ENCODE measurements at places on chromosomes 3 and 15.
A peak's percentile ranks its signal among the peaks of the same experiment; 100 is the strongest.

GRCh38 chr15:71800835-71801745, 9.3 kb upstream of the NR2E3 start:
- no peak for DNase-seq

GRCh38 chr15:79432345-79433275, 474 bp downstream of the MINAR1 start:
- no peak for DNase-seq

GRCh38 chr3:100400419-100400779, 490 bp downstream of the TOMM70 start:
- DNase-seq = peak; percentile 36

- no peak for DNase-seq
Measured at GRCh38 chr3:43001094-43001553, 22.0 kb downstream of the GASK1A start.

DNA sequence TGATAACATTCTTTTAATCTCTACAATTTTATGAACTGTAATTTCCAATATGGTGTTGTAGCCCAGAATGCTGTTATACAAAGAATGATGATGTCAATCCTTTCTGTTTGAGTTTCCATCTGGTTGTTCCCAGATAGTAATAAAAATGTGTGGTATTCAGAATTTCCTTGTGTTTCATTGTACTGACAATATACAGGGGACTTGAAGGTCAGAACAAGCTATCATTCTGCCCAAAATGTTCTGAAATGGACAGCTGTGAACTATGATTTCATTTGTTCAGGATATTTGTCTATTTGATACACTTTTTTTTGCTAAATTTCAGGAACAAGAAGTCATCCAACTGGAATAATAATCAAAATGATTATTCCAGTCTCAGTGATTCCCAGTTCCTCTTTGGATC, 40.8 kb downstream of the C3orf62 start:
- no peak for DNase-seq

DNA sequence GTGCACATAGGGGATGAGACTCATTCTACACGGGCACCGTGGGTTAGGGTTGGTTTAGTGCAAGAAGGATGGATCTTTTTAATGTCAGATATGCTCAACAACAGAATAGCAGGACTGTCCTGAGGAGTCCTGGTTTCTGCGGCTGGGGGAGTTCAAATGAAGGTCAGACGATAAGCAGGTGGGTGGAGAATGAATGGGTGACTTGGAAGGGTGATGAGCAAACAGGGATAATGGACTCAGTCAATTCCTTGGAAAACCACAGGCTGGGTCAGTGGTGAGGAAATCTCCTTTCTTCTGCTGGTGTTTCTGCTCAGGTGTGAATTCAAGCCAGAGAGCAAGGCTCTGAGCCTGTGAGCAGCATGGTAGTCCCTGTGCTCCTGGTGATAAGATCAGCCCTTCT, 59.9 kb downstream of the MESD start:
- DNase-seq = no peak

DNA sequence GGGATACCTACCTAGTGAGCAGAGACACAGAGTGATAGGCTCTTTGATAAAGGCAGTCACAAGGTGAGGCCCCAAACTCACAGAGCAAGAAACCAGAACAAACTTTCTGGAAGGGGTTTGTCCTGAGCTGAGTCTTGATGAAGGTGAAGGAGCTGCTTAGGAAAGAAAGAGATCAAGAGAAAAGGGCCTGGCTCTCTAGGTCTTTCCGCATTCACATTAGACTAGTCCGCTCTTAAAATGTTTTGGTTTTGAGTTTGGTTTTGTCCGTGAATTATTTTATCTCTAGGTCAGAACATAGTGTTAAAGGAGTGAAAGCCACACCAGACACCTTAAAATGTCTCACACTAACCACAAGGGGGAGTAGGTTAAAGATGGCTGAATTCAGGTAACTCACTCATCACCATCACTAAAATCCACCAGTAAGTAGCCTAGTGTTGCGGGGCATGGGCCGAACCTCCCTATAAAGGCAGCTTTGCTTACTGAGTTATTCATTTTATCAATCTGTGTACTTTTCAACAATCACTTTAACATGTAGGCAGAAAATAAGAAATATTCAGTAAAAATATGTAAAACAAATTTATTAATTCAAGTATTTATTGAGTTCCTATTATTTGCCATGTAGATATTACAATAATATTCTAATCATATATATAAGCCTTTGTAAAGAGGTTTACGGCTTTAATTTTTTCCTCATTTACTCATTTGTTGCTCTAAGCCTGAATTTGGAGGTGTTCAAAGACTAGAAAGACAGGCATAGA, 121.5 kb upstream of the TSC22D2 start:
- DNase-seq = no peak

GRCh38 chr3:45565342-45565741, 29.2 kb upstream of the LIMD1 start:
- no peak for DNase-seq

- no peak for DNase-seq
Measured at GRCh38 chr3:177610686-177611633, 413.7 kb upstream of the TBL1XR1 start.

DNA sequence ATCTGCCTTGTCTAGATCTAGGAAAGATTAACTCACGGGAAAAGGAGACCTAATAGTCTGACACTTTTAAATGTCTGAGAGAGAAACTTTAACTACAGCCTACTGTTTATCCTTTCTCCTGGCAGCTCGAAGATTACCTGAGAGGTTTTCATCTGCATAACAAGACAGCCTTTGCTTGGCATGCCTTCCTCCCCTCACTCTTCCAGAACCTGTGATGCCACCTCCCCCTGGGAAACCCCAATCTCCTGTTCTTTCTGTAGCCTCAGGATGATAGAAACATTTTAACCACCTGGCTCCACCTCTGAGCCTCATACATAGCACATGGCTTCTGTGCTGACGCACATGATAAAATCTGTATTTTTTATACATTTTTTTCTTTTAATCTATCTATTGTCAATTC, 420.8 kb downstream of the CNTN6 start:
- no peak for DNase-seq

DNA sequence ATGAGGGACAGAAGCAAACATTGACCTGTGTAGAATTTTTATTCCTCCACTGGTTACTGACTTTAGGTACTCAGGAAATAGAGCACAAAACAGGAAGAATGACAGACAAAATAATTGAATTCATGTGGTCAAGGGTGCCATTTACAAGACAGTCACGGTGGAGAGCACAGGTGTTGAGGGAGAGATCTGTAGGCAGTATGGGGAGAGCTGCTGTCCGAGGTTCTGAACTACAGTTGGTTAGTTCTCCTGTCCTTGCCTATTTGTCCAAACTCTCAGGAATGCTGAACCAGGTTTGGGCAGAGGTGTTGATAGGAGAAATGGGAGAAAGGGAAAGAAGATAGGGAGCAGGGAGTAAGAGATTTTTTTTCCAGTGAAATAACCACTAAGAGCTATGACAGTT, 178.5 kb upstream of the ZBTB20 start:
- no peak for DNase-seq

- no peak for DNase-seq
Measured at GRCh38 chr3:32097768-32098167, 8.7 kb upstream of the GPD1L start.

- no peak for DNase-seq
Measured at GRCh38 chr3:23263796-23264195, 60.7 kb downstream of the UBE2E2 start.

- no peak for DNase-seq
Measured at GRCh38 chr15:99110581-99111320, 5.9 kb downstream of the SYNM start.

- DNase-seq = no peak
Measured at GRCh38 chr3:17013571-17013970, 128.8 kb downstream of the PLCL2 start.

- no peak for DNase-seq
Measured at GRCh38 chr3:188890572-188891270, 281.1 kb upstream of the TPRG1 start.

DNA sequence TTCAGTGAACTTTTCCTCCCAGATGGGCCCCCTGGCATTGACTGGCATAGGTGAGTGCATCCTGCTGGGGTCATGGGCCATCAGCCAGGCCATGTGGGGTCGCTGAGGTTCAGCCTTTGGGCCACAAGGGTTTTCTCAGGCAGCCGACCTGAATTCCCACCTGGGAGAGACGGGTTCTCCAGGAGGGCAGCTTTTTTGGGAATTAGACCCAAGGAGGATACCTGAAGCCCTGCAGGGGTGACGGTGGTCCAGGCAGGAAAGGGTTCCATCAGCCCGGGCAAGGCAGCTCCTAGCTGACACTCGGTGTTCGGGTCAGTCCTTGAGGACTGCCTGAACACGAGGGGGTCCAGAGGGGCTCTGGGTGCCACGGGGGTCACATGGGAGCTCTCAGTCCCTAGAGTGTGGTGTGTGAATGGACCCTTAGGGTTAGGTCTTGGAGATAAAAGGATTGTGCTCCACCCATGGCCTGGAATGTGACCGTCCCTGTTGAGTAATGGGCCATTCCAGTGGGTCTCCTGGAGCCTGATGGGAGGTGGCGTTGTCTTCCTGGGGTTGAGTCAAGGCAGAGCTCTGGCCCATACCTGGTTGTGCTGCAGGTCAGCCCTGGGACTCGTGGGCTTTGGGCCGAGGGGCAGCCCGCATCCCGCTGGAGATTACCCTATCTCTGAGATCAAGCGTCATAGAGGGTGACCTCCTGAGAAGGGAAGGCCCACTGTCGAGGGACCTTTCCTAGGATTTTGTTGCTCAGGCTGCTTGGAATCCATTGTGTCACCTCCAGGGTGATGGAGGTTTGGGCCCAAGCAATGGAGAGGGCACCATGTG, 192.8 kb downstream of the UBE3A start:
- no peak for DNase-seq

DNA sequence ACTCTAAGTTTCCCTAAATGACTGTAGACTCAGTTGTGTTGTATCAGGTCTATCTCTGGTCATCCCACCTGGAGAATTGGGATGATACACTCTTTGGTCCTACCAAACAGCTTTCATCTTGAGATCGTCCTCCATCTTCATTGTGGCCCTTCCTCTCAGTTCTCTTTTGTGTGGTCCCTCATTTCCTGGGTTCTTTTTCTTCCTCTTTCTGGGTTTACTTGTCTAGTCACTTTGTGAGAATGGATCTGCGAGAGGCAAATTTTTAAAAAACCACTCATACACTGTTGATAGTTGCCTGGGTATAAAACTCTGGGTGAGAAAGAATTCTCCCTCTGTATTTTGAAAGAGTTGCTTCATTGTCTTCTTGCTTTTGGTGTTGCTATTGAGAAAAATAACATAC, 6.0 kb upstream of the AMOTL2 start:
- no peak for DNase-seq

- DNase-seq = peak; percentile 84
Measured at GRCh38 chr3:50260027-50260941, 8.7 kb upstream of the SEMA3B start.

GRCh38 chr3:44988073-44988472, 12.0 kb downstream of the EXOSC7 start:
- DNase-seq = no peak

- DNase-seq = no peak
Measured at GRCh38 chr15:75161917-75162414, 39.7 kb upstream of the C15orf39 start.

DNA sequence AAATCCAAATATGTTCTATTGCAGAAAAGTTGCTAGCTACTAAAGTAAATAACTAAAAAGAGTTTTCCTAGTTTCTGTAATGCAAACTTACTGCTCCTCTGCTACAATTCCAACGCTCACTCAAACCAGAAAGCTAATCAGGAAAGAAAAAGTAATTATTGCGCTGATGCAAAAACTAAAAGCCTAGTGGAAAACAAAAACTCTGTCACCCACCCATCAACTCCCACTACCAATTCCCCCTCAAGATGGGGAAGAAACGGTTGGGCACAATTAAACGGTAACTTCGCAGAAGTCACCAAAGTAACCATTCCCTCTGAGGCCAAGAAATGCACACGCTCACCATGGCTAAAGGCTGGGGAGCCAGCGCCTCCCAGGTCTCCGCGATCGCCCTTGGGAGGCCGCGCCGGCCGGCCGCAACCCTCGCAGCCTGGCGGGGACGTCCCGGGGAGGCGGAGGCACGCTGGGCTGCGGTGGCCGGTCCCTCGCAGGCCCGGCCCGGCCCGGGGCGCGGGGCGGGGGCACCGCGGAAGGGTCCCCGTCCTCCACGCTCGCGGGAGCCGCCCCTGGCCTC, 684 bp downstream of the SLTM start:
- no peak for DNase-seq

- DNase-seq = no peak
Measured at GRCh38 chr15:98657721-98658120, 9.4 kb downstream of the IGF1R start.

DNA sequence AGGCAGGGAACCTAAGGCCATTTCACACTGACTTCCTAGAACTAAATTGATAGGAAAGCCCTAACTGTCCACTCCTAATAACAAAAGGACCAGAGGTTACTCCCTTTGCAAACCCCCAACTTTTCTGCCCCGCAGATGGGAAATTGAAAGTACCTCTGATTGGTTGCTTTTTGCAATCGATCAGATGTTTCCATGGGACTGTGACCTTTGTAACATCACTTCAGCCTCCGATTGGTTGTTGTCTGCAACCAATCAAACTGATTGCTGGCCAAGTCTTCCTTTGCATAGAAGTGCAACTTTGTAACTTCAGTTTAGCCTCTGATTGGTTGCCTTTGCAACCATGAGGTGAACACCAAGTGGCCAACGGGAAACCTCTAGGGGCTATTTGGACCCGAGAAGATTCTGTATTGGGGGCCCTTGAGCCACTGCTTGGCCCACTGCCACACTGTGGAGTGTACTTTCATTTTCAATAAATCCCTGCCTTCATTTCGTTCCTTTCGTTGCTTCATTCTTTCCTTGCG, 11.3 kb upstream of the KNL1 start:
- no peak for DNase-seq

- DNase-seq = no peak
Measured at GRCh38 chr3:25588441-25589103, 76.1 kb downstream of the TOP2B start.

- DNase-seq = no peak
Measured at GRCh38 chr3:139771331-139771730, 93.6 kb upstream of the NMNAT3 start.

- DNase-seq = no peak
Measured at GRCh38 chr3:6709178-6709577, 151.7 kb upstream of the GRM7 start.

DNA sequence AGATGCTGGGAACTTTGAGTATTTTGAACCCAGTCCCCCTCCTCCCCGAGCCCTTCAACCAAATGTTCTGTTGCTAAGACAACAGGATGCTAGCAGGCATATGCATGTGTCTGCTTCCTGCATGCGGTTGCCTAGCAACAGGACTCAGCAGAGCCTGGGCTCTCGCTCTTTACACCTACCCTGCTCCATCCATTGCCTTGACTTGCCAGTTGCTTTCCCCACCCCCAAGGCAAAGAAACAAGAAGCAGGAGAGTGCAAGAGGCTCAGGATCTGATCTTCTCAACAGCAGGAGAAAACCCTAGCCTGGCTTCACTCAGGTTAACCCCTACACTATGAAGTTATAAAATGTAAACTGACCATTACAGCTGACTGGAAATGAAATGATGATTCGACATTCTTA, 393.0 kb downstream of the IGSF11 start:
- no peak for DNase-seq

GRCh38 chr15:72155003-72155621, 36.9 kb downstream of the SENP8 start:
- DNase-seq = no peak

DNA sequence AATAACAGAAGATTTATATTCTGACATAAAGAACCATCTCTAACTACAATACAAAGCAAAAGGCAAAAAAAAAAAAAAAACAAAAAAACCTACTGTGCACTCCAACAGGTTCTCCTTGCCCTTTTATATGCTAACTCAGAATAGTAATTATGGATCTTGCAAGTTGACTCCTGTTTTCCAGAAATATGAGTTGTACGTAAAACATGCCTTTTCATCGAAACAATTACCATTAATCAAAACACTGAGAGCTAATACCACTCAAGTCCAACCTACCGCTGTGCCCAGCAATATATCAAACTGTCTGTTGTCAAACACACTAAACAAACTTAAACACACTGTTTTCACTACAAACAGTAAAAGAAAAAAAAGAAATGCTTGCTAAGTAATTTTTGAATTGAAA, 389.8 kb downstream of the TBC1D5 start:
- no peak for DNase-seq
